ENCODE measurements at places on chromosomes 1 and 21.

DNA sequence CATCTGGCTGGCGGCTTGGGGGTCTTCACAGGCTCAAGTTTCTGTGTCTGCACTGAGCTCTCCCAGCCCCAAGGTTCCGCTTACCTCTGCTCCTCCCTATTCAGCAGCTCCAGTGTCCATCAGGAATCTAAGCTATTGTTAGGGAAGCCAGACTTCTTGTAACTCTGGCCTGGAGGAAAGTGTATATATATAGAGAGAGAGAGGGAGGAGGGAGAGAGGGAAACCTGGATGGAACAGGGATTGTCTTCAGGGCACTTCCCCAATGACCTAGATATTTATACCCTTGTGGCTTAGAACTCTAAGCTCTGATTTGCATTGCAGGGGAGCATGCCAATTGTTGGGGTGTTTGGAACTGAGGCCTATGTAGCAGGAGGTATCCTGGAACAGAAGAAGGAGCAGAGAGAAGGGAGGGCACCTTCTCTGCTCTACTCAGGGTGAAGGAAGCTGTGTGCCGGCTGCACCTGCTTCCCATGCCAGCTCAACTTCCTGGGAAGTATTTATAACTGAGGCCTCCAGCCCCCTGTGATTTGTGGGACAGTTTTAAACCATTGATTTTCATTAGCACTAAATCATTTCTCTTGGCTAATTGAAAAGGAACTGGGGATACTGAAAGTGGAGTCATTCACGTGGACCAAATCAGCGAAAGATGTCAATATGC, 70.9 kb downstream of the NAV1 start:
- DNase-seq: no peak

DNA sequence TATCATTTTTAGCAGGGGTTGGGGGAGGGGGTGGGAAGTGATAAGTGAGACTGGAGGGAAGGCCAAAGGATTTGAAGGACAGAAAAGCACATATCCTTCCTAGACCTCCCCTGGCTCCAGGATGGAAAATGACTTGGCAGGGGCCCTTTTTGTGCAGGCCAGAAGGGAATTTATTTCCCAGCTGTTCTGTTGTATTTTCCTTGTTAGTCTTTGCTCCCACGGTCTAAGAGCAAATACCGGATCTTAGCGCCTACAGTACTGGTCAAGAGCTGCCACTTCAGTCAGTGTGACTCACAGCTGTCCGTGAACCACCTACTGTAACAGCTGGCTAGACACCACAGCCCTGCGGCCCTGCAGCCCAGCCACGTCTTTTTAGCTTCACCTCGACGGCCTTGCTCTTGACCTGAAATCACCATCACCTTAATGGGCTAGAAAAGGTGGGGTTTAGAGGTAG, 51.0 kb upstream of the ERRFI1 start:
- DNase-seq: no peak

GRCh38 chr21:39453571-39454179, 1.9 kb downstream of the SH3BGR start:
- no peak for DNase-seq

GRCh38 chr1:56754708-56755479, 64.3 kb downstream of the FYB2 start:
- no peak for DNase-seq

Measured in stimulated activated CD4-positive, alpha-beta T cell treated with anti-CD3 and anti-CD28 coated beads, Interleukin-1b, Interleukin-23, amount 100 ng/mL, for 1 hour (primary cell).